ENCODE measurements at places on chromosomes 5 and 9.

- no peak for DNase-seq
These were observed 16.6 kb upstream of the PCDHB2 start for GRCh38 chr5:141077826-141078225.

DNA sequence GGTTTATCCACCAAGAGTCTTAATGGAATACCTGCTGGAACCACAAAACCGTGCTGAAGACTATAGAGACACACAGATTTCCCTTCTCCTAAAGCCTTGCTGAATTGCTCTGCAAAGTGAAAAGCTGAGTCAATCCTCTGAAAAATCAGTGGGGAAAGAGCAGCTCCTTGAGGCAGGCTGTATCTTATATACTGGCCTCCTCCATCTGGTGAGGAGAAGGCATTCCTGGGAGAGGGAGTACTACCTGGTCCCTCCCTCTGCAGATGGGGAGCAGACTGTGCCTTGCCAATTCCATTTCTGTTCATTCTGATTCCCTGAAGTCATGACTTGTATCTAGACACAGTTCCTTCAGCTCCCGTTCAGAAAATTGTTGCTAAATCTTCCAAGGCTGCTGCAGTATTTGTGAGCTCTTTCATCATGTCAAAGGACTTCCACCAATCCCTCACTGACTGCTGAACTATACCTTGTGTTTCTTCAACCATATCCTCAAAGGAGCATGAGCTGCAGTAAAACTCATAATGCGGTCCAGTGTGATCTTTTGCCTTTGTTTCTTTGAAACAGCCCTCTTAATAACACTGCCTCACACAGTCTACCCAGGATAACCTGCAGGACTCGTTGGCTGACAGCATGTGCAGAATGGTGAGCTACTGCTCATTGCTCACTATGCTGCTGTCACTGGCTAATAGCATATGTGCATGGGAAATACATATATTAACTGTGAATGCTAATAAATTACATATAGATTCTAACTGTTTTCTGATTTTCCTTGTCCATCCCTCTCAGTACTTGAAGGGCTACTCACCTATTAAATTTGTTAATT is 84.5 kb downstream of the FOXD1 start:
- peak; percentile 81 for DNase-seq

DNA sequence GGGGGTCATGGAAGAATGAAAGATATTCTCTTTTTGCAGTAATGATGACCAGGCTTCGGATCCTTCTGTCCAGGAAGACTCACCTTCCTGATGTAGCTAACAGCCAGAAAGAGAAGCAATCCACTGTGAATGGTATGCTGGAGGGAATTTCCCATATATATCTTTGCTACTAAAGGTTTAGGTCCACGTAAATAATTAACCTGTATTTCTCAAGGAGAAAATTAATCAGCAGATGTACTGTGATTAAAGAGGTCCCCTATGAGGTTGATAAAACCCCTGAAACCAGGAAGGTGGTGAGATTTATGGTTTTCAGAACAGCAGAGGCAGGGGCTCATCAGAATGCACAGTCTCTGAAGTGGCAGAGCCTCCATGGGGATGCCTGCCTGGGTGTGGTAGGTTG is 11.4 kb upstream of the RAB3C start:
- DNase-seq = no peak

- DNase-seq = no peak
These were observed 138.7 kb downstream of the ALDH1A1 start for GRCh38 chr9:72814083-72814597.

DNA sequence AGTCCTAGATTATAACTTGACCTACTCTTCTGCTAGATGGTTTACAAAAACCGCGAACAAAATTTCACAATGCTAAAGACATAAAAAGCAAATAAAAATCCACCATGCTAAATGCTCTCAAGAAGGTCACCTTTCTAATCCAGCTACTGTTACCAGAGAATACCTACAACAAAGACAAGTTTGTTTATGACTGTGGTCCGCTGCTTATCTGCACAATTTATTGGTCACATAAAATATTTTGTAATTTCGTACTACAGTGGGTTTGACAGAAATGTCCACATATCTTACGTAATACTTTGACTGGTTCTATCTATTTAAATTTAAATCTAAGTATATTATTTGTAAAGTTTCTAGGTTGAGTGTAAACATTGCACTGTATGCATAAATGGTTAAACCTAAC is 257.6 kb upstream of the ZNF608 start:
- no peak for DNase-seq

DNA sequence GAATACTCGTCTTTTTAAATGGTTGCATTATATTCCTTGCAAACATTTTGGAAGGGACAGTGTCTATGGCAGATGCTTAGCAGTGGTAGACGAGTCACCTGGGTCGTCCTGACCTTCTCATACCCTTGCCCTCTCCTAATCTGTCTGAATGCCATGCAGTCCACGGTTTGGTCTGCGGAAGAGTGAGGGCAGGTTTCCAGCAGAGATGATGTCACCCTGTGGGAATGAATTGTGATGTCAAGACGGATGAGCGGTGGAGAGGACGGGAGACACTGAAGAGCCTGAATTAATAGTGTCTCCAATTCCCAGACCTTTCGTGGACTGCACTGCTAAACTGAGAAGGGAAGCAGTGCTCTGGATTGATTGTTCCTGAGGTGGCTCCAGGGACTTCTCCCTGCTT is 329.0 kb upstream of the PANK3 start:
- DNase-seq = peak; percentile 79

DNA sequence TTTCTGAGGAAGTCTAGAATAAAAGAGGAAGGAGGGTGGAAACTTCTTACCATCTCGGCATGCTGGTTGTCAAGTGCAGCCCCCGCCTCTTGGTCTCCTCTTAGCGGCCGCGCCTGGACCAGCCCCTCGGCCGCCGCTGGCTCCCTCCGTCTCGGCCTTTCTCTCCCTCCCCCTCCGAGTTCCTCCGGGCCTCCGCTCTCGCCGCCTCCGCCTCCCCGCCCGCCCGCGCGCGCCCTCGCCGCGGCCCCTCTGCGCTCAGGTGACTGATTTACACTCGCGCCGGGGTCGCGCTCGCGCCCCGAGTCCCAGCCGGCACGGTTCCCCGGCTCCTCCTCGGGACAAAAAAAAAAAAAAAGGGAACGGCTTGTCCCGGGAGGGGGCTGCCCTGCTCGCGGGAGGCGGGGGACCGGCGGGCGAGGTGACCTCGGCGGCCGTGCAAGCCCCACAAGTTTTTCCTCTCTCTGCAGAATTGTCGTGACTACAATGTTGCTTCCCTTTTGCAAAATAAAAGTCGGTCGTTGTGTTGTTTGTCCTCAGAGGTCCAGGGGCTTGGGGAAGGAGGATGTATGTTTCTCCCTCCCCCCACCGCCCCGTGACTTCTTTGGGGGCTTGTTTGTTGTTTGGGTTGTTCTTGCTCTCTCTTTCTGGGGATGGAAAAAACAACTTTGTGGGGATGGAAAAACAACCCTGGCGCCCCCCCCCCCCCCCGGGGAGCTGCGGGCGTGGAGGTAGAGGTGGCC is at the start of gene BNC2:
BNC2 (minus strand) TSS at position 75 of the 740 bp plus-strand sequence; CDS start at position 53, 22 bp downstream.
- peak; percentile 80 for DNase-seq

DNA sequence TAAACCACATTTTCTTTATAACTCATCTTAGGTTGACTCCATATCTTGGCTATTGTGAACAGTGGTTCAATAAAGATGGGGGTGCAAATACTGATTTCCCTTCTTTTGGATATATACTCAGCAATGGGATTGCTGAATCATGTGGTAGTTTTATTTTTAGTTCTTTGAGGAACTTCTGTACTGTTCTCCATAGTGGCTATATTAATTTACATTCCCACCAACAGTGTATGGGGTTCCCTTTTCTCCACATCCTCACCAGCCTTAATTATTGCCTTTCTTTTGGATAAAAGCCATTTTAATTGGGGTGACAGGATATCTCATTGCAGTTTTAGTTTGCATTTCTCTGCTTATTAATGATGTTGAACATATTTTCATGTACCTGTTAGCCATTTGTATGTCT is 107.7 kb upstream of the EQTN start:
- no peak for DNase-seq

All from AG20443 (cell line).